ENCODE measurements at places on chromosomes 6 and 20.

GRCh38 chr6:63804381-63804956 lies 168.9 kb downstream of the PHF3 start:
- DNase-seq = no peak

- DNase-seq = no peak
Observed at GRCh38 chr20:43993560-43993959, 78.9 kb downstream of the TOX2 start.

GRCh38 chr20:21301940-21302663 lies 1.0 kb upstream of the XRN2 start:
- DNase-seq = no peak

GRCh38 chr6:169231790-169232506 lies 21.7 kb downstream of the THBS2 start:
- no peak for DNase-seq

GRCh38 chr20:62133051-62133845 lies 9.9 kb downstream of the PSMA7 start:
- DNase-seq = no peak
